NCI-H1694 (cell line): ENCODE measurements at places on chromosomes 4 and X.

GRCh38 chr4:24241511-24241910 lies 342.8 kb downstream of the DHX15 start:
- no peak for DNase-seq

DNA sequence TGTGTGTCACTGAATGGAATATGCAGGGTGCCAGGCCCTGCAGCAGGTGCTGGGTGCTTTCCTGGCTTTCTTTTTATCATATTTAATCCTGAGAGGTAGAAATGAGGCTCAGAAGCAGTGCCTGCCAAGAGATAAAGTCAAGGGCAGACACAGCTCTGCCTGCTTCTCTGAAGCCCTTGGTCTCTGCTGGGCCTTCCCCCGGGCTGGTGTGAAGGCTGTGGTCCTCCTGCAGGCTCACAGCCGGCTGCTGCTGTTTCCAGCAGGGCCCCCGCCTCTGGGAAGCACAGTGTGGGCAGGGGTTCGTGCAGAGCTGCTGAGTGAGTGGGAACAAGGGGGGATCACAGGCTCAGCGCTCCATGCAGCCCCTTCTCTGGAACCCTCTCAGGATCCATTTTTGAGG lies 49.6 kb downstream of the TBC1D14 start:
- DNase-seq: no peak

GRCh38 chr4:15420642-15421041 lies 7.2 kb upstream of the C1QTNF7 start:
- no peak for DNase-seq

- DNase-seq: no peak
Observed at GRCh38 chr4:97235521-97235920, 907.8 kb downstream of the STPG2 start.

- DNase-seq: no peak
Observed at GRCh38 chrX:138877746-138878145, 166.2 kb upstream of the FGF13 start.

- peak; percentile 43 for DNase-seq
Observed at GRCh38 chr4:156677131-156677531, 294.5 kb downstream of the PDGFC start.

DNA sequence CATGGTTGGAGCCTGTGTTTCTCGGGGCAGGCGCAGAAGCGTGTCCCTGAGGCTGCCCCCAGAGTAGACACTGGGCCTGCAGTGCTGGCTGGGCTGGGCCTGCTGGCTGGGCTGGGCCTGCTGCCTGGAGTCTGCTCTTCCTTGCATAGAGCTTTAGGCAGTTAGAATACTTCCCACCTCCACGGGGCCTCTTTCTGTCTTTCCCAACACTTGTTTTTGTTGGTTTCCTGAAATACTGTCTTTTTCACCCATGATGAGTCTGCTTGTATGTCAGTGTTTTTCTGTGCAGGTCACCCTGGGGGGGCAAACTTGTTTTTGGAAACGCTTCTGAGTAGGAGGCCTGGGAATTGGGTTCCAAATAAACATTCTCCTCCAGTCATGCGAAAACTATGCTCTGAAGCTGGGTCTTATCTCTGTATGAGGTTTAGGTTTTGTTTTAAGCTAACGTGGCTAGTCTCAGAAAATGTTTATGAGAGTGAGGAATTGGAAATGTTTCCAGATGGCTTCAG lies 32.2 kb downstream of the TRMT44 start:
- DNase-seq: no peak

DNA sequence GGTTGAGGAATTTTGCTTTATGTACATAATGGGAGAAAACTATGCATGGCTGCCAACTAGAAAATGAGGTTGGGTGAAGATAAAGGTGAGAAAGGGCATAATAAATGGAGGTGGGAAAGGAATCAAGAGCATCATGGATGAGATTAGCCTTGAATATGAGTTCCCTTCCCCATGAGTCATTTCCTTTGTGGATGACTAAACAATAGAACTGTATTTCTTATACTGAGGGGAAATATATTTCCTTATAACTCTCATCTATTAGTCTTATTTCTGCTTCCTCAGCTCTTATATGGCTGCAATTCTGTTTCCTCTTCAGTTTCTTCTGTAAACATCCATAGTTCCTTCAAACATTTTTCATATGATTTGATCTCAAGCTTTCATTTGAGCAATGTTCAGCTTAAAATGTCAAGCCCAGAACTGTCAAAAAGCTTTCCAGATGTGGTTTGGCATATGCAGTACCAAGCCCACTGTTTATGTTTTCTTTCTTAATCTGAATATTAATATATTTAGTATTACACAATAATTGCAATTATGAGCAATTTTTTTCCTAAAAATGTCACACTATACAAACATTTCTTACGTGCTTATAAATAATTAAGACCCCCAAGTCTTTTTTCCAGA lies 100.7 kb upstream of the GRPR start:
- no peak for DNase-seq

DNA sequence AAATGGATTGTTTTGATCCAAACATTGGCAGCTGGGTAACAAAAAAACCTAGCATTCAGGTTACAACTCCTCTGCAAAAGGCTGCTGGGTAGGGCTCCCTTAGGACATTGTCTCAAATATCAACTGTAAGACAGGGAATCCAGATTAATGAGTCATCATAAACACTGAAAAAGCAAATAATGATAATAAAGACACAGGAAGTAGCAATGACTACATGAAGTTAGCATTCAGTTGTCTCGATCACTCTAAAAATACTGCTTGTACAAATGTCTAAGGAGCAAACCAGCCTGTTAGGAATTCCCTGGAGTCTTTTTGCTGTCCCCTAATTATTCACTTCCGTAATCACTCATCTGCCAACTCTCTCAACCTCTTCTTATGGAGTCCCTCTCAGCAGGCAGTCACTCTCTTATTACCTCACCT lies 259.2 kb downstream of the GPC3 start:
- DNase-seq: no peak

- no peak for DNase-seq
Observed at GRCh38 chr4:139798456-139798855, 132.8 kb downstream of the MGST2 start.

- DNase-seq: no peak
Observed at GRCh38 chrX:12441381-12442128, 303.3 kb downstream of the FRMPD4 start.

- no peak for DNase-seq
Observed at GRCh38 chr4:151824656-151825055, 63.8 kb upstream of the GATB start.
